MG63 (cell line): ENCODE measurements at places on chromosomes 5 and 9. TPM values are rescaled to one million over a fixed set of nuclear protein-coding genes. Genes with fewer than 3 reads are reported as not detected.

DNA sequence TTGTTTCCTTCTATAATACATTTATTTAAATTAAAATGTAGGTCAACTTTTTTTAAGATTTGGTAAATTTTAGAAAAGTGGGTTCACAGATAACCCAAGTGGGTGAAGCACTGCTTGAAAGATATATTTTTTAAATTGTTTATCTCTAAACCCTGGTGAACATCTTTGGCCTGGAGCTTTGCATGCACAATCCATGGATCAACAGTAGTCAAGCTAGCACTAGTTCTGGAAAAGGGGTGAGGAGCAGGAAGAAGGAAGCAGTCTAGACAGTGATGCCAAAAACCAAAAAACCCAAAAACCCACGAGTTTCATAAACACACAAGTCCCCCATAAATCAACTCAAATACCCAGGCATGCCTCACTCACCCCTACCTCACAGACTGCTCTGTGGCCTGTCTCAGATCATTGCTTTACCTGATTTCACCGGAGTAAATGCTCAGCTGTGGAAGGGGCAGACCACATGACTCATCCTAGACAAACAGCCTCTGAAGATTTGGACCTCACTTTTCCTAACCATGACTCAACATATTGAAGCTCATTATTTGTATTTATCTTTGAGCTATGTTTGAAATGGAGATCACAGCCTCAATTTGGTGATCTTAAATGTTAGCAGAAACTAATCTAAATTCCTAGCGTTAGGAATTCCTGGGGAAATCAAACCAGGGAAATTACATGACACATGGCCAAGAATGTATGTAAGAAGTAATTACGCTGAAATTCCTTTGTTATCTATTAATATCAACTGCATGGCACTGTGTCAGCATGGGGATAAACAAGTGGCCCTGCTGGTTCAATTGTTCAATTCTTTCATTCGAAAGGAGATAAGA is 149.6 kb downstream of the ZNF608 start:
- peak; percentile 60 for DNase-seq

- no peak for DNase-seq
Observed at GRCh38 chr9:13744261-13744901, 464.9 kb upstream of the MPDZ start.

DNA sequence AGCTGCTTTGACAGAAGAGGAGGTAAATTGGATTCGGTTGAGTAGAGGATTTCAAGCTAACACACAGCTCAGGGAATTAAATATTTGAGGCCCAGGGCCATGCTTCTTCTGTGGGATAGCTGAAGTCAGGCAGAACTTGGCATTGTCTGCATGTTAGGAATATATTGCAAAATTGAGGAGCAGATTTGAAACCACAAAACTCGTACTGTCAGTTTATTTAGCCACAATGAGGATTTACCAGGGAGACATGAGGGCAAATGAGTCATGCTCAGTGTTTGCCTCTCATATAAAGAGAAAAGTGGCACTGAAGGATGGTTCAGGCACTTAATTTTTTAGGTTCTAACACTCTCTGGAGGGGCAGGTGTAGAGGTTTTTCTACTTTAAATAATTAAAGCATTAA is 83.0 kb upstream of the PRLR start:
- DNase-seq = peak; percentile 48

- no peak for DNase-seq
Observed at GRCh38 chr5:132667309-132667708, 6.5 kb upstream of the IL4 start.

The ADRB2 gene
- total RNA-seq = 5.3 and 12.9 TPM in 2 replicates
